Fibroblast of skin of left quadriceps (primary cell): ENCODE measurements at places on chromosomes 13 and 19.

GRCh38 chr19:30310602-30311263 lies 61.5 kb upstream of the ZNF536 start:
- DNase-seq: no peak

GRCh38 chr19:39448271-39448670 lies 2.9 kb downstream of the SUPT5H start:
- DNase-seq: no peak

GRCh38 chr13:35855531-35856019 lies 275.6 kb downstream of the DCLK1 start:
- no peak for DNase-seq

- DNase-seq: no peak
Observed at GRCh38 chr19:19185853-19186740, 5.9 kb downstream of the BORCS8 start.

DNA sequence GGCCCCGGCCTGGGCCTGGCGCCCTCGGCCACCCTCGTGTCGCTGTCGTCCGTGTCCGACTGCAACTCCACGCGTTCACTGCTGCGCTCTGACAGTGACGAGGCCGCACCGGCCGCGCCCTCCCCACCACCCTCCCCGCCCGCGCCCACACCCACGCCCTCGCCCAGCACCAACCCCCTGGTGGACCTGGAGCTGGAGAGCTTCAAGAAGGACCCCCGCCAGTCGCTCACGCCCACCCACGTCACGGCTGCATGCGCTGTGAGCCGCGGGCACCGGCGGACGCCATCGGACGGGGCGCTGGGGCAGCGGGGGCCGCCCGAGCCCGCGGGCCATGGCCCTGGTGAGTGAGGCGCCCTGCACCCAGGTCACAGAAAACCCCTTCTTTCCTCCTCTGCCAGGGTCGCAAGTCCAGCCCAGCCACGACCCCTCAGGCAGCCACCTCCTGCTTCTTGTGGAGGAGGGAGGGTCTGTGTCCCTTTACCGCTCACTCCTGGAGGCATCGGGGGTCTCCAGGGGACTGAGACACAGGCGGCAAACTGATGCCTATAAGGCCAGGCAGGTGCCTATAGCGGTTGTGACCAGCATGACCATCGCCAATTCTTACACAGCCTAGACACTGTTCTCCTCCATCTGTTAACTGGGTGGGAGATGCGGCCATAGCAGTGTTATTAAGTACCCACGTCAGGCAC lies 4.2 kb downstream of the TTC9B start:
- DNase-seq: no peak

DNA sequence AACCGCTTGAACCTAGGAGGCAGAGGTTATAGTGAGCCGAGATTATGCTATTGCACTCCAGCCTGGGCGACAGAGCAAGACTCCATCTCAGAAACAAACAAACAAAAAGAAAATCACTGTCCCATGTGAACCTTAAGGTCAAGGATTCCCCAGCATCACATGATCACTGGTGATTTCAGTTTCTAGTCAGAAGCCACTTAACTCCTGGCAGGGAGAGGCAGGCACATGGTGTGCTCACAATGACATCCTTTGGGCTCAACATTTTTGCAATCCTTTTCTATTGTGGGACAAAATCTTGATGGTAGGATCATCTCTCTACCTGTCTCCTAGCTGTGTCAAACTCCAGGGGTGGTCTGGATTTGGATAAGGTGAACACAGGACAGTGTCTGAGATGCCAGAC lies 12.1 kb downstream of the AKAP8 start:
- DNase-seq: no peak

DNA sequence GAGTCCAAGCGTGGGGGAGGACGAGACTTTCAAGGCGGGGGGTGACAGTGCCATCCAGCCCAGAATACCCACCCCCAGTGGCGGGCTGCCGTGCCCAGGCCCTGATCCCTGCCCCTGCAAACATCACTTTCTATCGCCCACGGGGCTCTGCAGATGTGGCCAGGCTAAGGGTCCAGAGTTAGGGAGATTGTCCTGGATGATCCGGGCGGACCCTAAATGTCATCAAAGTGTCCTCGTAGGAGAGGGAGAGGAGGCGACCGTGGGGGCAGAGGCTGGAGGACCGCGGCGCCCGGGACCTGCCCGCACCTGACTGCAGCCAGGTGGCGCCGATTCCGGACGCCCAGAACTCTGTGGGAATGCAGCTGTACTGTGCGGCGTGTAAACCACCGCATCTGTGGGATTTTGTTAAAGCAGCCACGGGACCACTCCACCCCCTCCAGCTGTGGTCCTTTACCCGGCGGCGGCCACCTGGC lies 32.4 kb downstream of the GJA3 start:
- no peak for DNase-seq

GRCh38 chr13:50080203-50080910 lies 65.1 kb downstream of the KCNRG start:
- DNase-seq: no peak

DNA sequence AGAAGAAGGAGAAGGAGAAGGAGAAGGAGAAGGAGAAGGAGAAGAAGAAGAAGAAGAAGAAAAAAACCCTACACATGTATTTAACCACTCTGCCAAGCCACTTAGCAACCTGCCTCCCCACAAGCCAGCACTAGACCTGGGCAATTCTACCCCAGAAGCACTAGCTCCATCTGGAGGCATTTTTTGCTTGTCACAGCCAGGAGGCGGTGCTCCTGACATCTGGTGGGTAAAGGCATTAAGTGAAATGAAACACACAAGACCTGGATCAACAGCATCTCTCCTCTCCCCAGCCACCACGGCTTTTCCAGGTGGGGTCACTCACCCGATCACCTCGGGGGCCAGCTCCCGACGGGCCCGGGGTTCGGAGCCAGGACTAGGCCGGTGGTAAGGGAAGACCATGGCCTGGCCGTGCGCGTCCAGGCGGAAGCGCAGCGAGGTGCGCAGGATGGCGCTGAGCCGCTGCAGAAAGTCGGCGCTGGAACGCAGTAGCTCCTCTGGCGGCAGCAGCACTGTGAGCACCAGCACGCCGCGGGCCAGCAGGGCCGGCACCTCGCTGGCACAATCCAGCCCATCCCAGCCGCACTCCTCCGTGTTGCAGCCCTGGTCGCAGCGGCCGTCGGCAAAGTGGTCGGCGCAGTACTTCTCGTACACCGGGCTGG lies 26.9 kb downstream of the NOTCH3 start:
- DNase-seq: no peak
